ENCODE measurements at places on chromosomes 6 and 20. TPM values are rescaled to one million over a fixed set of nuclear protein-coding genes. Genes with fewer than 3 reads are reported as not detected.
A peak's percentile ranks its signal among the peaks of the same experiment; 100 is the strongest.

GRCh38 chr6:56708810-56709597, 66.3 kb upstream of the DST start:
- no peaks in the 10 kb centered on the region for H3K27me3 ChIP-seq
- no peak overlapping the region for H3K4me3 ChIP-seq
- H3K27ac ChIP-seq = peak overlapping the region; percentile 50
- no peak for DNase-seq

DNA sequence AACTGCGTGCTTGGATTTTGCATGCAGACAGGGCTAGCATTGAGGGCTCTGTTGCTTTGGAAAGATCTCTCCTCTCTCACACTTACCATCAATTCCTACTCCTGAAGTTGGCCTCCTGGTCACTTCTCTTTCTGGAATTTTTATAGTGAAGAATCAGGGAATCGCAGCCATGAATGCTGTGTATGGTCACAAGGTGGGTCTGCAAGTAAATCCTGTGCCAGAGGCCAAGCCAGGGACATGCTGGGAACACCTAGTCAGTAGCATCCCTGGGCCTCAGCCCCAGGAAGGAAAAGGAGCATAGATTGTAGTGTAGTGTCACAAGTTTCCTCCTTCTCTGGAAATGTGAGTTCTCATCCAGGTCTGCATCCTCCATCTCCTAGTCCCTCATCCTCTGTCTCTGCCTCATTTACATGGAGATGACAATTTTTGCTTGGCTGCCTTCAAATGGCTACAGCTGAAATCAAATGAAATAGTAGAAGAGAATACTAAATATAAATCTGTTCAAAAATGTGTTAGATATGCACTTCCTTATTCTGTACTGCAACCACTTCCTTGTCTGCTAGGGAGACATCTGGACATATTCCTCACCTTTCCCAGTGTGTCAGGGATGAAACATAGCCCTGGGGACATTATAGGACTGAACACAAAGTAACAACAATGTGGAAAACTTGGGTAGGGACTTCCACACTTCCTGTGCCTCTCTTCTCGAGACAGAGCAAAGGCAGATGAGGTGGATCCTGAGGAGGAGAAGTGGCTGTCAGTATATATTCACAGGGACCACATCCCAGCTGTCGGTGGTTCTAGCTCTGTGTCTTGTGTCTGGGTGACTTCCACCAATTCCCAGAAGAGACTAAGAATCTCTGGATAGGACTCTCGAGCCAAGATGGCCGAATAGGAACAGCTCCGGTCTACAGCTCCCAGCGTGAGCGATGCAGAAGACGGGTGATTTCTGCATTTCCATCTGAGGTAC, 17.0 kb downstream of the CST9 start:
- H3K4me1 ChIP-seq = no peaks in the 10 kb centered on the region
- H3K4me3 ChIP-seq = no peak overlapping the region
- no peak overlapping the region for H3K27ac ChIP-seq
- no peaks in the 10 kb centered on the region for H3K36me3 ChIP-seq

GRCh38 chr20:58251348-58251978, 23.0 kb upstream of the ANKRD60 start:
- H3K27me3 ChIP-seq = no peaks in the 10 kb centered on the region
- H3K36me3 ChIP-seq = no peaks in the 10 kb centered on the region
- no peak overlapping the region for H3K4me3 ChIP-seq
- H3K27ac ChIP-seq = peak overlapping the region; percentile 5
- no peaks in the 10 kb centered on the region for H3K4me1 ChIP-seq

GRCh38 chr20:23257848-23258746, 92.5 kb upstream of the NXT1 start:
- no peak for DNase-seq
- no peak overlapping the region for H3K4me3 ChIP-seq
- H3K36me3 ChIP-seq = no peaks in the 10 kb centered on the region
- H3K27me3 ChIP-seq = no peaks in the 10 kb centered on the region
- peak overlapping the region; percentile 74 for H3K27ac ChIP-seq

DNA sequence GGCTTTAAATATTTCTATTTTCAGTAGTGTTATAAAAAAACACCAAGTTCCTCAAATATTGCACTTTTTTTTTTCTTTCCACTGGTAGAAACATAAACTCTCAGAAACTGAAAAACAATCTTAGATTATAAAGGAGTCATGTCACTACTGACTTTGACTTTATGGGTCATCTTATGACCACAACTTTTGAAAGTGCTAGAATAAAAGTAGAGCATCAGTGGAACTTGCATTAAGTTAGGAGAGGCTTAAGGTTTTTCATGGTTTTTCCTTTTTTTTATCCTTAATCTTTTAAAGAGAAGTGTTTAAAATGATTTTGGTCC, 56.6 kb upstream of the SUPT3H start:
- H3K27me3 ChIP-seq = no peaks in the 10 kb centered on the region
- no peaks in the 10 kb centered on the region for H3K4me1 ChIP-seq
- no peaks in the 10 kb centered on the region for H3K36me3 ChIP-seq
- DNase-seq = no peak

Gene SLC17A9
- 4.9 TPM for total RNA-seq
